ENCODE measurements at places on chromosomes 2 and 18.

- DNase-seq: no peak
Measured at GRCh38 chr2:201126308-201127151, 10.6 kb downstream of the CFLAR start.

GRCh38 chr2:166173263-166173662 lies 45.4 kb upstream of the SCN1A start:
- DNase-seq: no peak

GRCh38 chr2:64423303-64423702 lies 30.7 kb upstream of the LGALSL start:
- DNase-seq: no peak

DNA sequence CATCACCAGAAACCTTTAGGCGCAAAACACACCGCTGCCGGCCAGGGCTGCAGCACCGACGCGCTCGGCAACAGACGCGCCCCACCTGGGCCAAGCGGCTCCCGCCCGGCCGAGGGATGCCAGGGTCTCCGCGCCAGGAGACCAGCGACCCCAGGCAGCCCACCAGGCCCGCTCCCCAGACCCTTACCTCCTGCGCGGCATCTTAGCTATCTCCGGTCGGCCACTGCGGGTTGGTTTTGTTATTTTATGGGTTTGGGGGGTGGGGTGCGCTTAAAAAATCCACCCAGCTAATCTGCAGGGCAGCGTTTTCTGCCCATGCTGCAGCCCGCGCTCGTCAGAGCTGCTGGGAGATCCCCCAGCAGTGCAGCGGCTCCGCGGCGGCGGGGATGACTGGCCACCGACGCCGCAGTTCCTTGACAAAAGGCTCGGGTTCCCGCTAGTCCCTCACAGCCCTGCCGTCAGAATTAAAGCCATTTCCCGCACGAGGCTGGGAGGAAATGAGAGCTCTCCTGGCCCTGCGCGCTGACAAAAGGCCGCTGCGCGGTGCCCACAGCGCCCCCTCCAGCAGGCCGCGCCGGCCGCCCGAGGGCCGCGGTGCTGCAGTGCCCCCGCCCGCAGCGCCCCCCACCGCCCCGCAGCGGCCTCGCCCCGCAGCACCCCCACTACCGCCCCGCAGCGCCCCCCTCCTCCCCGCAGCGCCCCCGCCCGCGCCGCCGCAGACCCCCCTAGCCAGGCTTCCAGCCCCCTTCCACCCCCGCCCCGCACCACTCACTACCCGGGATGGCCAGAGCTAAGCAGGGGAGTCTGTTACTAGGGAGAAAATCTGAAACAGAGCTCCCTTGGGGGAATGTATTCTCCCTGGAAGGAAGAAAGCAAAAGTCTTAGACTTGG lies at the start of gene ADD2:
ADD2 (minus strand) TSS at position 502 of the 891 bp plus-strand sequence. CDS start 61,792 bp downstream, outside the sequence.
- DNase-seq: no peak

GRCh38 chr2:85120363-85120762 lies 12.8 kb upstream of the TCF7L1 start:
- DNase-seq: no peak

- no peak for DNase-seq
Measured at GRCh38 chr2:47896450-47896968, 9.8 kb downstream of the FBXO11 start.

- DNase-seq: no peak
Measured at GRCh38 chr2:74278694-74279093, 64.5 kb downstream of the SLC4A5 start.

- no peak for DNase-seq
Measured at GRCh38 chr18:77970814-77971213, 721.2 kb downstream of the GALR1 start.

GRCh38 chr2:144708626-144709025 lies 188.7 kb upstream of the ZEB2 start:
- DNase-seq: no peak

- DNase-seq: no peak
Measured at GRCh38 chr2:127137741-127138140, 30.8 kb upstream of the BIN1 start.

DNA sequence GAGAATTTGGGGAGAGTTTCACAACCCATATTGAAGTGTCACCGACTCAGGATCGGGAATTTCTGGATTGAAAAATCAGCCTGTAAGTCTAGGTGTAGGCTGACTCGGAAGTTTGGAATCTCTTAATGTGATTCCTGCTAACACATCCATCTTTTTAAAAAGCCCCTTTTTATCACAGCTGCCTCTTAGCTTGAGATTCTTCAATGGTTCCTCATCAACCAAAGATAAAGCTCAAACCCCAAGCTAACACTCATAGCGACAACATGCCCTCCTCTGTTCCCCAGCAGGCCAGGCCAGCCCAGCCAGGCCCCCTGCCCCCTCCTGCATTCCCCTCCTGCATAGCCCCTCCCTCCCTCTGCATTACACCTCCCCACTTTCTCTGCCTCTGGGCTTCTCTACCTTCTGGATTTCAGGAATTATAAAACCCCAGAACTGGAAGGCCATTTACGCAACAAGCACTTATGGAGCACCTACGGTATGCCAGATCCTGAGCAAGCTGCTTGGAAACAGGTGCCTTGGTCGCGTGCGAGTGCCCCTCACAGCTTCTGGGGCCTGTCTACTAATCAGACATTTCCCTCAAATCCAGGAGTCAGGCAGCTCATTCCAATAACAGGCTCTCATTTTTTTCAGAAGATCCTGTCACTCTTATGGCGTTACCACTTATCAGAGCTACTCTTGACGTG lies 63.4 kb downstream of the EMX1 start:
- DNase-seq: no peak

- DNase-seq: no peak
Measured at GRCh38 chr18:58303363-58303762, 259.3 kb downstream of the NEDD4L start.

- no peak for DNase-seq
Measured at GRCh38 chr2:25165992-25166875, 2.1 kb downstream of the POMC start.

DNA sequence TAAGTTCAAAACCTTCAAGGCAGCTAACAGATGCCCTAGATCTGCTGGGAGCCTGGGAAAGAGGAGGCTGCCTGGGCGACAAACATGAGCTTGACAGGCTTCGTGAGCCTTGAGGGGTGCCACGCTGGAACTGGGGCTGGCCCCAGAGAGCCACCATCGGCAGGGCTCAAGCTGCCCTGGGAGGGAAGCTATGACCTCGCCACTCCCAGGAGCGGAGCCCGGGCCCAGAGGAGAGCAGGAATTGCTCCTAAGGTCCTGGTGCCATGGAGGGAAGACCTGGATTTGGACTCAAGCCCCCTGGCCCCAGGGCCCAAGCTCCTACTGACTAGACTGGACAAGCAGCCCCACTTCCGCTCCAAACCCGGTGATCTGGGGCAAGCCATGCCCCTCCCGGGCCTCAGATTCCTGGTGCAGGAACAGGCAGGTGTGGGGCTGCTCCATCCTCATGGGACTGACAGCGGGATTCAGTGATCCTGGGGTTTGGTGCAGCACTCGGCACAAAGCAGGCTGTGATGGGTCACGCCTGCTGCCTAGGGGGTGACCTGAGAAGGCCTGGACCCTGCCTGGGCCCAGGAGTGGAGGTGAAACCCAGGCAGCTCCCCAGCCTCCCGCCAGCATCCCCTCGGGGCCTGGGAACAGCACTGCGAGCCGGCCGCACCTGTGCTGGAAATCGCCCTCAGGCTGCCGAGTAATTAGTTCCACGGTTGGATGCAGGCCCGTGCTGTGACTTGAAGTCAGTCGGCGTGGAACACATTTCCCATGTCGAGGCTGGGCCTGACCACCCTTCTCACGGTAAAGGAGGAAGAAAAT lies 246.9 kb downstream of the NDUFA10 start:
- no peak for DNase-seq

- DNase-seq: peak; percentile 1
Measured at GRCh38 chr2:150520887-150521664, 33.6 kb upstream of the RND3 start.

- no peak for DNase-seq
Measured at GRCh38 chr18:12884406-12885323, 628 bp upstream of the PTPN2 start.

DNA sequence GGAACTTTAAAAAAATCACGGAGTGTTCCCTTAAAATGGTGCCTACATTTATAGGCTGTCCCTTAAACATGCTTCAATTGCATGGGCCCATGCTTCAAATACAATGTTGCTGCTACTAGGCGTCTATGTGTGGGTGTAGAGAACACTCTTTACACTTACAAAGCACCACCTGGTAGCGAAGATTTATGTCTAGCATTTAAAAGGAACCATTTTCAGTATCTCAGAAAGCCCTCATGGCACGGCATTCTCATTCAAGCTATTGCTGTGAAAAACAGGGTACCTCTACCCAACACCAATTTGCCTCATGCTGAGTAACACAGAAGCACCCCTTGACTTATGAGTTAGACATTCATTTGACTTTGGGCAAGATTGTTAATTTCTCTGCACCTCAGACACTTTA lies 112.9 kb upstream of the CNTNAP5 start:
- DNase-seq: no peak

GRCh38 chr18:60873708-60874107 lies 459.5 kb upstream of the CDH20 start:
- DNase-seq: no peak

DNA sequence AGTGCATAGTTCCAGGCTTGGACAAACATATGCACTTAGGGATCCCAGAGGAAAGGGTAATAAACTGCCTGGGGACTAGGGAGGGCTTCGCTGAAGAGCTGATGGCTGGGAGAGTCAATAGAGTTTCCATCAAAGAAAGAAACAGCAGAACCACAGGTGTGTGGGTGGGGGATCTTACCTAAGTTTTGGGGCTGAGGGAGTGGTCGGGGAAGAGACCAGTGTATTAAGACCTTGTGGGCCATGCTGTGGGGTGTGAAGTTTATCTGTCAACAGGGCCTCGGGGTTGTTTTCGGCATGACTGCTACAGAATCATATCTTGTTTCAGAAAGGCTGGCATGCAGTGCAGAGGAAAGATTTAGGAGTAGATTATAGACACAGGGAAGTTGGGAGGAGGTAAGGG lies 31.2 kb upstream of the GTF2A1L start:
- no peak for DNase-seq

All from thymus (tissue), 14 donors.